ENCODE measurements at places on chromosomes 6 and 20. TPM values are rescaled to one million over a fixed set of nuclear protein-coding genes. Genes with fewer than 3 reads are reported as not detected.

Gene LPIN3
- total RNA-seq, result 24.1 TPM

Gene SCP2D1
- total RNA-seq, result not detected

Gene FAXC
- total RNA-seq, result 3.9 TPM

Gene KIAA1755
- 0.44 TPM for total RNA-seq

Measured in PC-3 (cell line).